ENCODE measurements at places on chromosomes 13 and 19.

DNA sequence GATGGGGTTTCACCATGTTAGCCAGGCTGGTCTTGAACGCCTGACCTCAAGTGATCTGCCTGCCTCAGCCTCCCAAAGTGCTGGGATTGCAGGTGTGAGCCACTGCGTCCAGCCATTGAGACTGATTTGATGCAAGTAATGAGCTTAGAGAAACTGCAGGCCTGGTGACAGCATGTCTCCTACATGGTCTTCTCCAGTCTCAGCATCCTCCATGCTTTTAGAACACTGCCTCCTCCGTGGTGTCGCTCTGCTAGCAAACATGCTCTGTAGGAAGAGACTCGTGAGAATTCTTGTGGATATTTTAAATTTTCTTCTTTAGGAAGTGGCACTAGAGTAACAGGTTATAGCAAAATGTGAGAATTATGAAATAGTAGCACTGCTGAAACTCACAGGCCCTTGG lies 37.1 kb downstream of the TPT1 start:
- no peak for DNase-seq
- H3K4me1 ChIP-seq = no peaks in the 10 kb centered on the region
- H3K4me3 ChIP-seq = no peak overlapping the region
- no peak overlapping the region for H3K27ac ChIP-seq

DNA sequence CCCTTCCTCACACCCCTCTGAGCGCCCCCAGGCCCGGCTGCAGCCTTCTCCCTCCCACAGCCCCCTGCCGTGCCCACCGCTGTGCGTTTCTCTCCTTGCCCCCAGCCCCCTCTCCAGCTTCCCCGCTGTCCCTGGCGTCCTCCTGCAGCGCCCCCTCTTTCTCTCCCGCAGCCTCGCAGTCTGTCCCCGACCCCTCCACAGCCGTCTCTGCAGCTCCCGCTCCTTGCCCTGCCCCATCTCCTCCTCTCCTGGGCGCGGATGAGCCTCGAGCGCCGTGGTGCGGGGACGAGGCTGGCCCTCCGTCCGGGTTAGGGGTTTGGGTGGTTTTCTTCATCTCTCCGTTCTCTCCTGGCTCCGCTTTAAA lies 1.1 kb downstream of the KMT5C start:
- no peak for DNase-seq
- peaks cover 18% of the 10 kb centered on the region for H3K4me1 ChIP-seq

DNA sequence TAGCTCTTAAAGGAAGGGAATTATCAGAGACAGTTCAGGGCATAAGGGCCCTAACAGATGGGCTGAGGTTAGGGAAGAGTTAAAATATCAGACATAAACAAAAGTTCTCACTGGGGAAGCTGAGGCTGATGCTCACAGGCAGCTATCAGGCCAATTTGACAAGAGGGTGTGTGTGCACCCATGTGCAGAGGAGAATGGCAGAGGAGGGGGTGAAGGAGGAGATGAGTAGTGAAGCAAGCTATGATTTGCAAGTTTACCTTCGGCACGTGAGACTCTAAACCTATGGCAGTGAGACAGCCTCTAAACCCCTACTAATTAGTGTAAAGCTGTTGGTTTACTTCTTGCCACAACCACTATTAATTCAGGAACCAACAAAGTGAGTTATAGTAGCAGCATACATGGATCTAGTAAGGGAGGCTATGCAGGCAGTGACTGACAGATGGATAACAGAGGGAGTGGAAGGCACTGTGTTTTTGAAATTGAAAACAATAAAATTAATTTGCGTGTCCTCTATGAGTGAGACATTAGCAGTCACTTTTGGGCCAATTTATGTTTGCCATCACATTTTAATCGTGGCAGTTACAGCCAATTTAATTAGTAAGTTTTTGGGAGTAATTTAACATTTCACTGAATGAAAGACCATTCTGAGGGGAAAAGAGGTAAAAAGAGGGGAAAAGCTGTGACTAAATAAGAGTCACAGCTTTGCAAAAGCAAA lies 99.6 kb upstream of the HTR2A start:
- no peak overlapping the region for H3K27ac ChIP-seq
- H3K4me1 ChIP-seq = no peaks in the 10 kb centered on the region
- no peaks in the 10 kb centered on the region for H3K36me3 ChIP-seq
- H3K4me3 ChIP-seq = no peak overlapping the region
- H3K27me3 ChIP-seq = no peaks in the 10 kb centered on the region
- DNase-seq = no peak

DNA sequence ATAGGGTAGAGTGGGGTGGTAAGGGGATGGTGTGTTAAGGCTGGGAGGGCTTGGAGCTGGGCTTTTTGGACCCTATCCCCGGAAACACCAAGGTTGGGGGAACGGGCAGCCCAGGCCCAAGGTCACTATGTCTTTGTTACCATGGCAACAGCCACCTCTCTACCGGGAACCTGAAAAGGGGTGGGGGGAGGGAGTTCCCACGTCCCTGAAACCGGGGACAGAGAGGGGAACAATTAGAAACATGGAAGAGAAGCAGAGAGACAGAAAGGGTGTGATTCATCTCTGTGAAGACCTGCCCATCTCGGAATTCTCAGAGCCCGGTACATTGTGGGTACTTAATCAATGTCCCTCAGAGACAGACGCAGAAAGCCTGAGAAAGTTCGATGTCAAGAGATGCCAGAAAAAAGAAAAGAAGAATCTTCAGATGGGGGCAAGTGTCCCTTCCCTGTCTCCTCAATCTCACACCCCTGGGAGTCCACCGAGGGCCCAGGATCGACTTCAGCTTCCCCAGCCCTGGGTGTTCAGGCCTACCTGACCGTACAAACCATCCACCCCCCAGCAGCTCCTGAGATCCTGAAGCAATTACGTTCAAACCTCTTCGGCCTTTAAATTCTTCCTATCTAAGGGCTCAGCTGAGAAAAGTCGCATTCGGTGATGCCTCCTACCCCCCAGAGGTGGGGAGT lies 6.8 kb upstream of the LRFN1 start:
- no peak overlapping the region for H3K27ac ChIP-seq
- H3K4me1 ChIP-seq = peaks cover 12% of the 10 kb centered on the region
- no peaks in the 10 kb centered on the region for H3K27me3 ChIP-seq
- H3K36me3 ChIP-seq = peaks cover 44% of the 10 kb centered on the region
- DNase-seq = no peak

DNA sequence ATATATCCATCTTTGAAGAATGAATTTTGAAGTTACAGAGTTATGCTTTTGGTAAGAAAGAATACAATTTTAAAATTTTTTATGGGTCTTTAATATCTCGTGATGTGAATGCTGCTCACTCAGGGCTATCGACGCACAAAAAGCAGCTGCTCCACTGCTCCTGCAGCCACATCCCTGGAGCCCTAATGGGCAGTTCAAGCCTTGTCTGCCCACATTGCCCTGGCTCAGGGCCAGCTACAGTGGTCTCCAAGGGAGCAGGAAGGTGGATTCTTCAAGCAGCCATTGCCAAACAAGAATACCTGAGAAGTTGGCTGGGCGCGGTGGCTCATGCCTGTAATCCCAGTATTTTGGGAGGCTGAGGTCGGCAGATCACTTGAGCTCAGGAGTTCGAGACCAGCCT lies 85.8 kb downstream of the IPO5 start:
- no peaks in the 10 kb centered on the region for H3K4me1 ChIP-seq
- no peak overlapping the region for H3K4me3 ChIP-seq
- no peak for DNase-seq
- no peaks in the 10 kb centered on the region for H3K36me3 ChIP-seq
- no peak overlapping the region for H3K27ac ChIP-seq

DNA sequence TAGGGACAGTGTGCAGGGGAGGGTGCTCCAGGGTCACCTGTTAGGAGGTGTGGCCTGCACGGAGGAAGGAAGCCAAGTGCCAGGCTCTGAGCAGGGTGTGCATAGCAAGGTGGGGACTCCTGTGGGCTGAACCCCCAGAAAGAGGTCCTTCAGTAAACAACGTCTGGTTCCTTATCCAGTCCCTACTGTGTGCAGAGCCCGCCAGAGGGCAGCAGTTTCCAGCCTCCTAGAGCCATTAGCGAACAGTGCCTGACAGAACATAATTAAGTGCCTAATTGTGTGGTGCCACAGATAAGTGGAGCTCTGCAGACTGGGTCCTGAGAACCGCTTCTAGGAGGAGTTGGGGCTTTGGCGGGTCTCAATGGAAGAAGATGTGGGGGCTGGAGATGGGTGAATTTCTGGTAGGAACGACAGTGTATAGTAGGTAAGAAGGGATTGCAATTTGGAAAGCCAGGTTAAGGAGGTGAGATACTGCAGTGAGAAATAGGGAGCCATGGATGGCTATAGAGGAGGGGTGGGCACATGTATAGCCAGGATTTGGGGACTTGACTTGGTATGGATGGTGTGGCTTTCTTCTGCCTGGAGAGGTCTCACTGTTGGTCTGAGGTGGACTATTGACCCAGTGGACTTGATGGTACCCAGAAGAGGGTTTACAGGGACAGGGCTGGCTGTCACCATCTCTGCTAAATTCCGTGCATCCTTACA lies 323.1 kb downstream of the ZNF536 start:
- DNase-seq = no peak
- no peaks in the 10 kb centered on the region for H3K4me1 ChIP-seq
- peaks cover 2% of the 10 kb centered on the region for H3K27me3 ChIP-seq
- H3K27ac ChIP-seq = no peak overlapping the region

- no peaks in the 10 kb centered on the region for H3K4me1 ChIP-seq
- DNase-seq = no peak
- no peaks in the 10 kb centered on the region for H3K27me3 ChIP-seq
- H3K4me3 ChIP-seq = no peak overlapping the region
- H3K36me3 ChIP-seq = no peaks in the 10 kb centered on the region
- no peak overlapping the region for H3K27ac ChIP-seq
Observed at GRCh38 chr13:104086210-104086609, 1020.0 kb upstream of the SLC10A2 start.

DNA sequence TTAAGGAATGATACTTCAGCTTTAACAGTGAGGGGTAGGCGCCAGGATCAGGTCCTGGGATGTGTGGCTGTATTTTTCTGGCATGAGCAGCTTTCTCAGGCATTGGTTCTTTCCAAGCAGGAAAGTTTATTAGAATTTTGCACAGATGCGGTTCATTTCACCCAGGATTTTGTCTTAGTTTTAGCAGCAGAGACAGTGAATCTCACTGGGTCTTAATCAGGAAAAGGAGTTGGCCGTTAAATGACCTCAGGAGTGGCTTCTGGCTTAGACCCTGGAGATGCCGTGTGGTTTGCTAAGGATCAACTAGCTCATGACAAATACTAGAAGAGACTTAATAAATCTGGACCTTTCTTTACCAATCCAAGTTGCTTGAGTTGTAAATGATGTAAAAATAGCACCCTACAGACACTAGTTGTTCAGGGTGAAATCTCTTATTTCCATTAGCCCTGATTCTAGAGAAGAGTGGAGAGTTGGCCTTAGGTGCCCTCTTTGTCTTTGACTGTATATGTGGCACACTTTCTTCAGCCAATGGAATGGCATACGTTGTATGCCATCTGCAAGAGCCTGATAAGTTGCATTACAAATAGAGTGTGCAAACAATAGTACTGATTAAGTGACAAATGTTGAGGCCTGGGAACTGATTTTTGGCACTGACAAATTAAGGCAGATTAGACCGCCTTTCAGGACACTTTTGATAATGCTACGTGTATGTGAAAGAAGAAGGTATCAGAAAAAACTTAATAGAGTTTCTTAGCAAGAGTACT lies 34.0 kb downstream of the LRCH1 start:
- no peaks in the 10 kb centered on the region for H3K4me1 ChIP-seq
- H3K27ac ChIP-seq = no peak overlapping the region
- no peak for DNase-seq
- H3K27me3 ChIP-seq = no peaks in the 10 kb centered on the region
- no peak overlapping the region for H3K4me3 ChIP-seq

- no peak overlapping the region for H3K27ac ChIP-seq
- no peak overlapping the region for H3K4me3 ChIP-seq
- no peaks in the 10 kb centered on the region for H3K36me3 ChIP-seq
- no peak for DNase-seq
Observed at GRCh38 chr19:32858155-32858554, 11.4 kb downstream of the SLC7A9 start.

- no peaks in the 10 kb centered on the region for H3K36me3 ChIP-seq
- H3K4me3 ChIP-seq = no peak overlapping the region
- H3K4me1 ChIP-seq = no peaks in the 10 kb centered on the region
- no peaks in the 10 kb centered on the region for H3K27me3 ChIP-seq
- DNase-seq = no peak
Observed at GRCh38 chr19:44548736-44549135, 19.3 kb upstream of the CEACAM20 start.

- no peak overlapping the region for H3K4me3 ChIP-seq
- H3K27ac ChIP-seq = no peak overlapping the region
- no peaks in the 10 kb centered on the region for H3K4me1 ChIP-seq
- no peak for DNase-seq
Observed at GRCh38 chr13:100860866-100861265, 186.3 kb upstream of the TMTC4 start.

DNA sequence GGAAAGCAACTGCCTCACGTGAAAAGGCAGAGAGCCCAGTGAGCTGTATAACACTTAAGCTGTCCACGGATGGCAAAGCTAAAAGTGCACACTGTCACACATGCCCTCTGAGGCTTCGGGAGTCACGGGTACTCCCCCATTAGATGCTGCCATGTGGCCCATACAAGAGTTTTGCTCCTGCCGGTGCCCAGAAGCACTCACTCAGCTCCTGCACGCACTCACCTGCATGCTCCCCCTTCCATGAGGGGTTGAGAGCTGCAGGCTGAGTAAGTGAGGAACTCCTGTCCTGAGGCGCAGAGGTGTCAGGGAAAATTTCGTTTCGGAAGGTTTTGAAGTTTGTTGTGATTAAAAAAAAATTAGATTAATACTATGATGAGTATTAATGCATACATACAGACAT lies 939.2 kb upstream of the ATXN8OS start:
- H3K4me1 ChIP-seq = no peaks in the 10 kb centered on the region
- no peaks in the 10 kb centered on the region for H3K27me3 ChIP-seq
- H3K4me3 ChIP-seq = no peak overlapping the region

- H3K27ac ChIP-seq = no peak overlapping the region
- H3K27me3 ChIP-seq = no peaks in the 10 kb centered on the region
- no peaks in the 10 kb centered on the region for H3K4me1 ChIP-seq
- peaks cover 10% of the 10 kb centered on the region for H3K36me3 ChIP-seq
Observed at GRCh38 chr19:35618857-35619256, 6.3 kb downstream of the HAUS5 start.

DNA sequence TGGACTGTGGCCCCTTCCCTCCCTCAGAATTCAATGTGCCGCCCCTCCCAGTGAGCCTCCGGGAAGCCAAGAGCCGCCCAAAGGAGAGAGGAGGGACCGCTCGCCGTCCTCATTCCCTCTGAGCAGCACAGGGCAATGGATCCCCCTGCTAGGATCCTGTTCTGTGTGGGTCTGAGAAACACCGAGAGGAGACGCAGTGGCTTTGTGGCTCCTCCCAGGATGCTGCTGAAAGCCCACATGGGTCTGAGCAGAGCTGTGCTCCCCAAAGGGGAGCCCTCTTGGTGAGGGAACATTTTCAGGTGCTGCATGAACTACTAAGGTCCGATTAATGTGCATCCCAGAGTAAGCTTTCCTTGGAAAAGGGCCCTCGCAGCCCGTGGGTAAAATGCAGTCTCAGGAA lies 30.4 kb downstream of the DHRS12 start:
- no peak overlapping the region for H3K4me3 ChIP-seq
- H3K4me1 ChIP-seq = no peaks in the 10 kb centered on the region
- H3K27ac ChIP-seq = no peak overlapping the region
- H3K36me3 ChIP-seq = peaks cover 8% of the 10 kb centered on the region

GRCh38 chr13:50526661-50527071 lies 316.8 kb downstream of the DLEU7 start:
- peaks cover 5% of the 10 kb centered on the region for H3K4me1 ChIP-seq
- no peak overlapping the region for H3K27ac ChIP-seq
- H3K36me3 ChIP-seq = no peaks in the 10 kb centered on the region
- no peak for DNase-seq
- no peaks in the 10 kb centered on the region for H3K27me3 ChIP-seq

Measured in effector memory CD4-positive, alpha-beta T cell (primary cell).